ENCODE measurements at places on chromosomes 11 and 22. TPM values are rescaled to one million over a fixed set of nuclear protein-coding genes. Genes with fewer than 3 reads are reported as not detected.

The TESMIN gene
- total RNA-seq = 4.3 TPM

The PNPLA5 gene
- total RNA-seq = not detected

The ACTN3 gene
- not detected for total RNA-seq

The CCDC87 gene
- 0.21 TPM for total RNA-seq

The MS4A7 gene
- total RNA-seq = not detected

The SERPINH1 gene
- total RNA-seq = 94.3 TPM

The FIBIN gene
- not detected for total RNA-seq

The MRGPRX1 gene
- total RNA-seq = not detected

The DDX10 gene
- 42.7 TPM for total RNA-seq

The GVQW3 gene
- 1.1 TPM for total RNA-seq

The JHY gene
- 3.5 TPM for total RNA-seq

The MYOD1 gene
- total RNA-seq = not detected

The ARHGAP8 gene
- total RNA-seq = 0.96 TPM

The BRSK2 gene
- 6.2 TPM for total RNA-seq

The CTSW gene
- 0.10 TPM for total RNA-seq

The SLC25A17 gene
- 22.9 TPM for total RNA-seq

The CNGA4 gene
- 0.07 TPM for total RNA-seq

The DPAGT1 gene
- total RNA-seq = 34.8 TPM

The RGL4 gene
- total RNA-seq = not detected

The APOL3 gene
- not detected for total RNA-seq

The GAL3ST1 gene
- 9.9 TPM for total RNA-seq

The SCGB2A2 gene
- not detected for total RNA-seq

The SYTL2 gene
- 11.6 TPM for total RNA-seq

The OLFML1 gene
- not detected for total RNA-seq

The TIMP3 gene
- total RNA-seq = 1.1 TPM

The SHANK3 gene
- total RNA-seq = 4.1 TPM

The OPCML gene
- not detected for total RNA-seq

The LRRC75B gene
- total RNA-seq = 8.5 TPM

The CRYBB1 gene
- total RNA-seq = not detected

The OR2D2 gene
- not detected for total RNA-seq

The DDI1 gene
- not detected for total RNA-seq

The OR5J2 gene
- total RNA-seq = not detected

The APOA1 gene
- not detected for total RNA-seq

The TRMT112 gene
- 397 TPM for total RNA-seq

The TRIM51 gene
- total RNA-seq = not detected

The TP53I11 gene
- 44.7 TPM for total RNA-seq

All from A549 treated with GW870086 at 1 μM for 4 hours (cell line).